Stomach (tissue), 19 donors: ENCODE measurements at places on chromosomes 1 and 21. TPM values are rescaled to one million over a fixed set of nuclear protein-coding genes. Genes with fewer than 3 reads are reported as not detected.

DNA sequence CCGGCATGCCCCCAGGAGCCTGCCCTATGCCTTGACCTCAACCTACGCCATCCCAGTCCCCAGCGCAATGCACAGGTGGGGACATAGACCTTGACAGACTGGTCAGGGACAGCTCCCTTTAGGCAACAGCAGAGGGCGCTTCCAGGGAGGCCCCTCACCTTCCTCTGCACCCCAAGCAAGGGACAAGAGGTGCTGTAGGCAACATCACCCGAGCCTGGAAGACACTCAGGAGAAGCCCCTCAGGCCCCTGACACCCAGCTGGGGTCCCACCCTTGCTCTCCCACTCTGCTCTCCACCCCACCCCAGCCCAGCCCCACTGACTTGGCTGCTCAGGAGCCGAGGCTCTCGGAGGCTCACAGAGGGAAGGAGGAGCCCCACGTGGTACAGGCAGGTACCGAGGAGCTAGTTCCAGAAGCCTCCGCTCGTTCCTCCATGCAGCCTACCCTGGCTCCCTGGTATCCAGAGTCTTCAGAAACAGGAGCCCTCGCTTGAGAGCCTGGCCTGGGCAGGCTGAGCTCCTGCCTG is 2.4 kb upstream of the WNT3A start:
- peak; percentile 60 for DNase-seq

DNA sequence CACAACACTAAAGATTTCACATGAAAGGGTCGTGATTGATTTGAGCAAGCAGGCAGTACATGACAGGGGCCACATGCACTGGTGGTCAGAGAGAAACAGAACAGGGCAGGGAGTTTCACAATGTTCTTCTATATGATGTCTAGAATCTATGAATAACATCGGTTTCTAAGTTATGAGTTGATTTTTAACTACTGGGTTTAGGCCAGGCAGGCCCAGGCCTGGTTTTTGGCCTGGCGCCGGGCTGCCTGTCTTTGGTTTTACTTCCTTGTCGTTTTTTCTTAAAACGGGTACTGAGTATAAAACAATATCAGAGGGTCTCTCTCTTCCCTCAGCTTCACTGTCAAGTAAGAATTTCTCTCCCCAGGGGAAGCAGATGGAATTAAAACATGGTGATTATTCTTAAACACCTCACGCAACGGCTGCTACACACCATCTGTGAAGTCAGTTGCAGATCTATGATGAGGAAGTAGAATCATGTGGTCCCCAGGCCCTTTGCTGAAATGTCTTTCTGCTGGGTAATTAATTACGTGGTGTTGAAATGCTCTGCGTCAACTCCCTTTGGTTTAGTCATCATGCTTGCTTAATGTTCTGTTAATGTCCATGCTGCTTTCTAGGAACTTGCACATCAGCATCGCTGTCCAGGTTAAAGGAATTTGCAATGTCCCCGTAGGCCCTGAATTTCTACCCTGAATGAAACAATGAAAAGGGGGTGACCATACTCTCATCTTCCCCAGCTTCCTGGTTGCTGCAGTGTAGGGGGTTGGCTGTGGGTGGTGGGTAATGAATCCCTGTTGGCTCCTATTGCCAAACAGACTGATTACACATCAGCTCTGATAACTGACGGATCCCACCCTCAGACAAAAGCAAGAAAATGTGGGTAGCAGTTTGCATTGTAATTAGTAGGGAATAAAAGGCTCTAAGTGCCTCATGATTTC is 70.3 kb downstream of the SERINC2 start:
- DNase-seq, result peak; percentile 54

DNA sequence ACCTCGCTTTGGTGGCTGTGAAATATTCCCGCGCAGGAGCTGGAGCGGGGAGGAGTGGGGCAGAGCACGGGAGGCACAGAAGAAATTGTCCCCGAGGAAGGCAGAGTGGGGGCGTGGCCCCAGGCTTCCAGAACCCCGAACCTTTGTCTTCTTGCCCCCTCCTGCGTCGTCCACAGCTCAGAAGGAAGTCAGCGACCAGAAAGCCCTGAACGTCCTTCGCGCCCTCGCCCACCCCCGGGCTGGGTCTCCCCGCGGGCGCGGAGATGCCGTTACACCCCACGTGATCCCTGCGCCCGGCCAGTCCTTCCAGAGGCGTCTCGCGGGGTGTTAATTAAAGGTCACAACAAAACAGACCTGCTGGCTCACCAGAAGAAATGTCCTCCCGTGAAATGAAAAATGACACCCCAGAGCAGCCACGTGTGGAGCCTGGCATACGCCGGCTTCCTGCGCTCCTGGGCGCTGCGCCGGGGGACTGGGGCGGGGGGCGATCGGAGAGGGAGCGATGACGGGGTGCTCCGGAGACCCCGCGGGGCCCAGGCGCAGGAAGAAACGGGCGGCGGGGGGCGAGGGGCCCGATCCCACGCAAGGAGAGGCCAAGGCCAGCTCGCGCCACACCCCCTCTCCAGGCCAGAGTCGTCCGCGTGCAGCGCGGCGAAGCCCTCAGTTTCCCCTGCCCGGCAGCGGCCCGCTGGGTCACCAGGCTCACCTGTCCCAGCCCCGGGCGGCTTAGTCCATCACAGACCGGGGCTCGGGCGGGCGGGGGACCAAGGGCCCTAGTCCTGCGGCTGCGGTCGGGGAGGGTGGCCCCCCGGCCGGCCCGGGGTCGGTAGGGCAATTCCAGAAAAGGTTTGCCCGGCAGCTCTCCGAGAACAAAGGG is 995 bp upstream of the KIF26B start:
- DNase-seq, result peak; percentile 67

DNA sequence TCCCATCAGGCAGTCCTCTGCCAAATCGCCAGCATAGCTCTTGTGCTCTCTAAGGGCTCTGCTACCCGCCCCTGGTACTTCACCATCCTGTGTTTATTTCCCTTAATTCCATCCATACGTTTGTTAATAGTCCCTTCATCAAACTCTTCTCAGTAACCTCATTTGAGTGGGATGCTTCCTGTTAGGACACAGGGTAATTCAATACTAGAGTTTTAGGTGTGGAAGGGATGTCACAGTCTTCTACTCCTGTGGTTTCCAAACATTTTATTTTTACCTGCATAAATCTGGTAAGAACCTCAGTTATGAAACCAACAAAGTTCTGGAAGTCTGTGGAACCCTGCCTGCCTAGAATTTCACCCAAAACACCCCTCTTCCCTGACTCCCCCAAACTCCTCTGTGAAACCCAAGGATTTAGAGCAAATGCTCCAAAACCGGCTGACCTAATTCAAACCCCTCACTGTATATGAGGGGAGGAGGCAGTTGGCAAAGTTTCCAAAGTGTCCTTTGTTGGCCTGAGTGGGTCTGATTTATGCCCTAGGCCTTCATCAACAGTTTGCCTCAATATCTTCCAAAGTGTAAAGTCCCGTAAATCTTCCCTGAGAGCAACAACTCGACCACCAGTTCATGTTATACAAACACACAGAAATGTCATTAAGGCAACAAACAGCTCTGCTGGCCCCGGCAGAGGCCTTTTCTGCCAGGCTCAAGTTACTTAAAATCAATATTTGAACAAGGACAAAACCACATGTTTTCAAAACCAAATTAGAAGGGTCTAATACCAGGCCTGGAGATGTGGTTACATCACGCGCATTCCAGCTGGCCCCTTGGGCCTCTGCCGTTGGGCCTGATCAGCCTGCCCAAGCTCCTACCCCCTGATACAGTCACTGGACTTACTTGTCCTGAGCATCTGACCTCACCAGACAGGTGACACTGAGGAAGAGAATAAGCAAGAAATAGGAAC is 82.4 kb upstream of the FGGY start:
- DNase-seq, result peak; percentile 36

The PRDM2 gene
- 36.2 TPM for total RNA-seq

GRCh38 chr1:109918671-109919070 is 8.0 kb downstream of the CSF1 start:
- DNase-seq, result no peak

DNA sequence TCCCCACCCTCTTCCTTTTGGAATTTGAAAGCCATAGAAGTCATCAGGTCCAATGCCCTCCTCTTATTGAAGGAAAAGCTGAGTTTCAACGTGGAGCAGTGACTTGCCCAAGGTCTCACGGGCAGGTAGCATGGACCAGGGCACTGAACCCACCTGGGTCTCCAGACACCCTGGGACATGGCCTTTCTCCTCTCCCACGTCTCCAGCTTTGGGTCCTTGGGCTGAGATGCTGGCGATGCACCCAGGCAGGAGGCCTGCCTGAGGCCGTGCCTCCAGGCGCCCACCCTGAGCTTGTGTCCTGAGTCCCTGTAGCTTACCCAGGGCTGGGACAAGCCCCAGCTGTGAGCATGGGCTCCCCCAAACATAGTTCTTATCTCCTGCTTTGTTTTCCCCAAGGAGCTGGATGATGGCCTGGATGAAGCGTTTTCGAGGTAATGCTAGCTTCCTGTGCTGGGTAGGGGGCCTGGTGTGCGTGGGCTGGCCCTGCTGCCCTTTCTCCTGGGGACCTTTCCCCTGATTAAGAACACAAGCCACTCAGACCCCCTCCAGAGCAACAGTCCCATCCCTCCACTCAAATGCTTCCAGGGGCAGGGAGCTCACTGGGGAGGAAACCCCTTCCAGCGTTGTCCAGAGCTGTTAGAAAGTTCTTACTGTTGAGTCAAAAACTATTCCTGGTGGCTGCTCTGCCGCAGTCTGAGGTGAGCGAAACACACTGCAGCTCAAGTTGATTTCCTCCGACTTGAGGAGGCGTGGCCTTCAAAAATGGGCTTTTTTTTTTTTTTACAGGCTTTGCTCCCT is 21.6 kb downstream of the LDLRAP1 start:
- DNase-seq, result no peak

DNA sequence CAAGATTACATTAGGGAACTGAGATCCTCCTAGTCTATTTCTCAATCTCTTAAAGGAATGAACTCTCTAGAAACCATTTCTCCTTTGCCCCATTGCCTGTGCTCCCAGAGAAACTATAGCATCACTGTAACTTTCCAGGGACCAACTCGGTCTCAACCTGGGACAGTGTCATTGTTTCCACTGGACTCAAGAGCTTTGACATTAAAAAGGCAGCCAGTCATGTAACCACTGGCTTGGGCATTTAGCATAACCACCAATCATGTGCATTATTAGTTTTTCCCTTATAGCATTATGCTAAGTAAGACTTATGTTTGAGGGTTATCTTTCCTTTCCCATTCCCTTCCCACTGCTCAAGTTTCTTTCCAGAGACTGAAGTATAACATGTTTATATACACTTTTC is 18.2 kb downstream of the TEX38 start:
- no peak for DNase-seq

The PADI2 gene
- 3.7 TPM for total RNA-seq

DNA sequence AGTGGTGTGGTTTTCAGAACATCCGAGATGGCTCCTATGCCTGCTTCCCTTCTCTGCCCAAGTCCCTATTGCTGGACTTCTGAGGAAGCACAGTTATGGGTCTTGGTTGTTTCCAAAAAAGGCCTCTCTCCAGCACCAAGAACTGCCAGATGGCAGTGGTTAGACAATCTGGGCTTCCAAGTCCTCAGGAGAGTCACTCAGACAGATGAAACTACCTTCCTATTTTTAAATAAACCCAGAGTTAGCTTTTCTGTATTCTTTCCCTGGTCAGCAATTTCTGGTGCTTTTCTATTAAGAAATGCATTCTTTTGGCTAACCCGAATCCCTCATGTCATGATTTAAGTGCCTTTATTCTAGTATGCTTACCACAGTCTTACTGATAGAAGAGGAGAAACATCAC is 245.9 kb downstream of the PRDM2 start:
- DNase-seq, result no peak

The DYRK3 gene
- 21.9 TPM for total RNA-seq

The CFHR3 gene
- not detected for total RNA-seq
